ENCODE measurements at places on chromosomes 5 and 9.

GRCh38 chr9:110707419-110707818 is 38.8 kb downstream of the MUSK start:
- peaks cover 21% of the 10 kb centered on the region for H3K4me1 ChIP-seq
- no peak overlapping the region for H3K27ac ChIP-seq
- no peak overlapping the region for H3K4me3 ChIP-seq

DNA sequence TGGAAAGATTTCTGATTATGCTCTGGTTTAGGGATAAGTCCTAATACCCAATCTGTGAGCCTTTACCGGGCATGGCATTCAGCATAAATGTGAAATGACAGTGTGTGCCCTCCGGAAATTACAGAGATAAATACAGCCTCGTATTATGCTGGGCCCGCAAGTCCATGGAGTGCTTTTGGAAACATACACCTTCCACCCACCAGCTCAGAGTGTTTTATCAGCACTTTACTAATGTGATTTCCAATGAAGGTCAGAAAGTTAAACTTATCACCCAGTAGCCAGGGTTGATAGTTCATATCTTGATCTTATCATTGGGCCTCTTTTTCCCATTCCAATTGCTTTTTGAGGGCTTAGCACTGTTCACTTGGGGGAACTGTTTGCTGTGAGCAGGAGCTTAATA is 94.8 kb downstream of the SGCD start:
- H3K36me3 ChIP-seq = no peaks in the 10 kb centered on the region
- H3K27me3 ChIP-seq = no peaks in the 10 kb centered on the region
- H3K4me1 ChIP-seq = no peaks in the 10 kb centered on the region
- no peak for DNase-seq
- H3K27ac ChIP-seq = no peak overlapping the region

DNA sequence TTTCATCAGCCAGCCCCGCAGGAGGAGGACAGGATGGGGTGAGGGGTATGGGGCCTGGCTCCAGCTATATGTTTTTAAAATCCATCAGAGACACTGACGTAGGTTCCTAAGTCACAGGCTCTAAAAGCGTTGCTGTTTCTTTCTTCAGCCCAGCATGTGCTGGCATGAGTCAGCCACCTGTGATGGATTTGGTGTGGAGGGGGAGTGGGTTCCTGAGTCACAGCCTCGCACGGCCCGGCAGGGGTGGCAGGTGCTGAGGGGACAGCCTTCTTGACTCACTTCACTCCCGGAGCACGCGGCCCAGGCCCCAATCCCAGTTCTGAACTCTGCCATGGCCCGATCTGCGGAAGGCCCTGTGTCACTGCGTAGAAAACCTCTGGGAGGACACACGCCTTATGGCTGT is 38.8 kb upstream of the RPL26L1 start:
- no peak overlapping the region for H3K4me3 ChIP-seq
- no peaks in the 10 kb centered on the region for H3K4me1 ChIP-seq
- H3K27me3 ChIP-seq = peaks cover 2% of the 10 kb centered on the region

DNA sequence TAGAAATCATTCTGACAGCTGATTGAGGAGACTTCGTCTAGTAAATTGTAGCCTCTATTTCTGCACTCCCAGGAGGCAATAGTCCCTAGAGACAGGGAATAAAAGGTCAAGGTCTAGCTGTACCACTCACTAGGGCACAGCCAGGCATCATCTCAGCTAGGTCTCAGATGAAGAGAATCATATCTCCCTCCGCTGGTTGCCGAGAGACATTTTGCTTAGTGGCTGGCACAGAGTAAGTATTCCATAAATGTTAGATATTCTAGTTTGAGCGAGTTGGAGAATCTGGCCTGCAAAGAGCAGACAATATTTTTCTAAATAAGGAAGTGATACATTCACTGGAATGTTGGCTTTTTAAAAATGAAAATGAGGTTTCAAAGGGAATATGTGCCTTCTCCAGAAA is 180.4 kb upstream of the ACTBL2 start:
- no peak overlapping the region for H3K27ac ChIP-seq
- H3K4me3 ChIP-seq = no peak overlapping the region
- no peak for DNase-seq
- H3K27me3 ChIP-seq = peaks cover 4% of the 10 kb centered on the region
- H3K4me1 ChIP-seq = no peaks in the 10 kb centered on the region

- H3K36me3 ChIP-seq = peaks cover 24% of the 10 kb centered on the region
- no peak for DNase-seq
These were observed 84.9 kb downstream of the KLHL3 start for GRCh38 chr5:137651022-137651421.

All from nephron progenitor cell (in vitro differentiated cells).